Stimulated activated CD4-positive, alpha-beta T cell treated with anti-CD3 and anti-CD28 coated beads, Interleukin-4, amount 100 ng/mL, for 4 hours (primary cell): ENCODE measurements at places on chromosomes 1 and 21.

GRCh38 chr1:248786156-248786555 is 30.6 kb upstream of the LYPD8 start:
- DNase-seq: no peak

DNA sequence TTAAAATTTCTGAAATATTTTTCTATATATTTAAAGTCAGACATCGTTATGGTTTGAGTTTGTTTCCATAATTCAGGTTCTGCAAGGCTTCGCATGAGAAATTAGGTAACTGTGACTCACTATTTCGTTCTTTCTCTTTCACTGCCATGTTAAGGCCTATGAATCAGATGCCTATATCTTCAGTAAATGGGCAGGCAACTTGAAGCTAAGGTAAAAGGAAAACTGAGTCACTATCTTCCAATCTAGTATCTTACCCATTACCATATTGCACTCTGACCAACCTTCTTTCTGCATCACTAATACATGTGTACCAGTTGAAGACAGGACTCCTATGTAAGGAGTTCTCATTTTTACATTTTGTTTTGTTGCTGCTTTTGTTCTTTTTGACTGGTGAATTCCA is 37.8 kb downstream of the PYHIN1 start:
- no peak for DNase-seq

- DNase-seq: no peak
Measured at GRCh38 chr1:216111842-216112241, 311.4 kb downstream of the USH2A start.

DNA sequence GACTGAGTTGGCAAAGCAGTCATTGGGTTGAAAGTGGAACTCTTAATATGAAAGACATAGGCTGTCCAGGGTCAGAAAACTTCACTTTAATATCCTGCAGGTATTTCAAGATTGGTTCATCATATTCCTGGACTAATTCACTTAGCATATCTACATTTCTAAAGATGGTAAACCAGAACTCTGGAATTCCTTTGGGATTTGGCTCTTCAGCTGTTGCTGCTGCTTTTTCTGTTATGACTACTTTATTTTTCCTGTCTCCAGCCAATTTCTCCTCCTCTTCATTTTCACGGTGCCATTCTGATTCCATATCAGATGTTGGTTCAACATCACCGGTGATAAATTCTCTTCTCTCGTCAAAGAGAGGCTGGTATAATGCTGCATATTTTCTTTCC is 37.4 kb downstream of the CD58 start:
- no peak for DNase-seq

DNA sequence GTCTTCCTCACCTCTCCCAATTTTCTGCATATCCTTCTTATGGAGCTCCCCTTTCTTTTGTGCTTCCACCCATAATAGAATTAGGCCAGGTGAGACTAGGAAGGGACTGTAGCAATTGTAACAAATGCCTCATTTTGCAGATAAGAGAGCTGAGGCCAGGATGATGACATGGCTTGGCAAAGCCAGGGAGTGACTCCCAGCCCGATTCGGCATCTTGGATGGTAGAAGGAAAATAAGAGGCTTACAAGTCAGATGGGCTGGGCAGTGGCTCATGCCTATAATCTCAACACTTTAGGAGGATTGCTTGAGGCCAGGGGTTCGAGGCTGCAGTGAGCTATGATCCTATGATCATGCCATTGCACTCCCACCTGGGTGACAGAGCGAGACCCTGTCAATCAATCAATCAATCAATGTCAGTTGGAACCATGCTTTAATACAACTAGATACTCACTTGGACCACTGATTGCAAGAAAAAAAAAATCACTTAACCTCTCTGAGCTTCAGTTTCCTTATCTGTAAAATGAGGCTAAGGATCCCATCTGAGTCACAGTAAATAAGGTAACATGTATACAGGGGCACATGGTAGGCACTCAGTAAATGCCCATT is 51.6 kb downstream of the PLEKHA6 start:
- no peak for DNase-seq
